HuH-7.5 (cell line): ENCODE measurements at places on chromosomes 4 and X.

DNA sequence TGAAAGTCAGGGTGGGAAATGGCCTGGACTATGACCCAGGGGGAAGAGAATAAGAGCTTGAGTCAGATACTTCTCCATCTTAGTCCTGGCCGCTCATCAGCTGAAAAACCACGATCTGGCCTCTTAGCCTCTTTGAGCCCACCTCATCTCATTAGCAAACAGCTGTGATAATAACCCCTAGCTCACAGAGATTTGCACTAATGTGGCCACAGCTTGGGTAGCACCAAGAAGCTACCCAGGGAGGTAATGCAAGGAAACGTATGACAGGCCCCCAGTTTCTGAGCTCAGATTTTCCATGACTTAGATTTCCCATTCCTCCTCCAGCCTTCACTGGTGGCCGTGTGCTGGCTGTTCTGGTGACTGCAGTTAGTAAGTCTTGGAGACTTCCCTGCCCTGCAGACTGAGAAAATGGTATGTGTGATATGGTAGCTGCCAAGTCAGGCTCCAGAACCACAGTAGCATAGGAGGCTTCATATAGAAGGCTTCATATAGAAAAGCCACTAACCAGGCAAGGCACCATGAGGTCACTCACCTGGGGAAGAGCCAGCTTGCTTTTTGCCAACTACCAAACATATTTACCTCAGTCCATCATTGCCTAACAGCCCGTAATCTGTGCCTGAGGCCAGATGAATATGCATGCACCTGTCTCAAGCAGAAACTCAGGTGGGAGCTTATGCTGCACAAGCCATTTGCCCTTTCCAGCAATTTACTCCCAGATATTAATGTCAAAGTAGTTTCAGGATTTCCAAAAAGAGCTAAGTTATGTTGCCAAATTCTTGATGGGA, 51.4 kb upstream of the GABRE start:
- DNase-seq, result no peak

GRCh38 chr4:67624939-67625338, 66.4 kb downstream of the STAP1 start:
- DNase-seq, result no peak

DNA sequence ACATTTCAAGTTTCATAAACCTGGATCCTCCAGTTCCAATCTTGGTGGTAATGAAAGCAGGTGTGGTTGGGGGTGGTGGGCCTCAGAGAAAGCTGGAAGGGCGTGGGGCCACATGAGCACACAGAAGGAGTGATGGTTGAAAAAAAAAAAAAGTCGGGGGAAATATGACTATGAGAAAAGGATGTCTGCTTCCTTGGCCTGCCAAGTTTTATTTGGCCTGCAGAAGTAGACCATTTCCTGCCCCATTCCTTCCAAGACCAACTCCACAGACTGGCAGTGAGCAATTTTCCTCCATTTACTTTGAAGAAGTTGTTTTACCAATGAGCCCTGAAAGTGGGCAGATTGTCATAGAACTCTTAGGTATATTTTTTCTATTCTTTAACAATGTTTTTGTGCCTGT, 43.3 kb downstream of the LNX1 start:
- DNase-seq, result no peak

DNA sequence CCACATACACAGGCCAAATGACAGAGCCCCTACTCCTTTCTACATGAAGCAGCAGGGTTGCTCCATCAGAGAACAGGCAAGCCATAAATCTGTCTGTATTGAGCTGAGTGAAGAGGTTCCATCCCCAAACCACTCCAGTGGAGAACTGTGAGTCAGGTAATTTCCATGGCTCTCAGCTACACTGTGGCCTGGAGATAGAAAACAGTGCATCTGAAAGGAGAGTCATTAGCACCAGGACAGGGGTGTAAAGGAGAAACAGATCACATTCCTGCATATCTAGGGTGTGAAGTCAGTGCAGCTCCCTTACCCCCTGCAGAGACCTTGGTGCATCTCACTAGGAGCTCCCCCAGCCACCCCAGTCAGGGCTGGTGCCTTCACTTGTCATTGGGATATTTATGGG, 314.7 kb downstream of the CHIC1 start:
- DNase-seq, result no peak

- no peak for DNase-seq
These were observed 555.6 kb downstream of the PPARGC1A start for GRCh38 chr4:23333946-23334878.

- no peak for DNase-seq
These were observed 194.5 kb upstream of the EDA2R start for GRCh38 chrX:66833426-66833825.

- no peak for DNase-seq
These were observed 56.6 kb upstream of the CHRDL1 start for GRCh38 chrX:110852180-110852579.

- no peak for DNase-seq
These were observed 45.5 kb upstream of the PPP1R2C start for GRCh38 chrX:42823443-42823842.

GRCh38 chr4:153728660-153729059, 31.2 kb downstream of the RNF175 start:
- DNase-seq, result no peak

- no peak for DNase-seq
These were observed 1460.6 kb upstream of the PCDH7 start for GRCh38 chr4:29259556-29259955.

DNA sequence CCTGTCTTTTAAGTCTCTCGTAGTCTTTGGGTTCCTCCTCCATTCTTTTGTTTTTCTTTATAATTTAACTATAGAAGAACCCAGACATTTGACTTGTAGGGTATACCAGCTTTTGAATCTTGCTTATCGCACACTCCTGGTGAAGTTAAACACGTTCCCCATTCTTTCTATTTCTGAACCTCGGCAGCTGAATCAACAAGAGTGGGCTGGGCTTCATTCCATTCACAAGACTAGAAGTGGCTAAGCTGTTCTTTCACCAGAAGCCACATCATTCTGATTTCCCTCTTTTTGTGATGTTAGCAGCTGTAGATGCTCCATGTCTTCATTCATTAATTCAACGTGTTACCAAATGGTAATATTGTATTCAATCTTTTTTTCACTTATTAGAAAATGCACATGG, 167.9 kb downstream of the CORIN start:
- no peak for DNase-seq

GRCh38 chrX:53188763-53189162, 36.2 kb downstream of the KDM5C start:
- no peak for DNase-seq

DNA sequence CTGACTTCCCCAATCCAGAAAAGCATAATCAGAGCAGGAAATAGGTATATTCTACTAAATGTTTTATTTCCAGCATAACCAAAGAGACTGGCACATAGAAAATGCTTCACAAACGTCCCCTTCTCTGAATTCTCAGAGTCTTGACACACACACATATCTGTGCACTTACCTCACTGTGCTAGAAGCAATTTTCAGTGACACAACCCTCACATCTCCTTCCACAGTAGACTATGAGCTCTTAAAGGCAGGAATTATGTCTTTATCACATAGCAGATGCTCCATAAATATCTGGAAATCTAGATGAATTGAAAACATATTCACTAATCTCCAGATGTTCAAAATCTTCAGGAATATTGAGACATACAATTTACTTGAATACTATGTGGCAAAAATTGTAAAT, 5.9 kb downstream of the SOWAHB start:
- no peak for DNase-seq

GRCh38 chrX:112967903-112968302, 127.3 kb upstream of the AMOT start:
- no peak for DNase-seq

- peak; percentile 9 for DNase-seq
These were observed 27.5 kb downstream of the SULT1E1 start for GRCh38 chr4:69832326-69833030.

- DNase-seq, result no peak
These were observed 137.8 kb downstream of the TBC1D19 start for GRCh38 chr4:26721685-26722084.

DNA sequence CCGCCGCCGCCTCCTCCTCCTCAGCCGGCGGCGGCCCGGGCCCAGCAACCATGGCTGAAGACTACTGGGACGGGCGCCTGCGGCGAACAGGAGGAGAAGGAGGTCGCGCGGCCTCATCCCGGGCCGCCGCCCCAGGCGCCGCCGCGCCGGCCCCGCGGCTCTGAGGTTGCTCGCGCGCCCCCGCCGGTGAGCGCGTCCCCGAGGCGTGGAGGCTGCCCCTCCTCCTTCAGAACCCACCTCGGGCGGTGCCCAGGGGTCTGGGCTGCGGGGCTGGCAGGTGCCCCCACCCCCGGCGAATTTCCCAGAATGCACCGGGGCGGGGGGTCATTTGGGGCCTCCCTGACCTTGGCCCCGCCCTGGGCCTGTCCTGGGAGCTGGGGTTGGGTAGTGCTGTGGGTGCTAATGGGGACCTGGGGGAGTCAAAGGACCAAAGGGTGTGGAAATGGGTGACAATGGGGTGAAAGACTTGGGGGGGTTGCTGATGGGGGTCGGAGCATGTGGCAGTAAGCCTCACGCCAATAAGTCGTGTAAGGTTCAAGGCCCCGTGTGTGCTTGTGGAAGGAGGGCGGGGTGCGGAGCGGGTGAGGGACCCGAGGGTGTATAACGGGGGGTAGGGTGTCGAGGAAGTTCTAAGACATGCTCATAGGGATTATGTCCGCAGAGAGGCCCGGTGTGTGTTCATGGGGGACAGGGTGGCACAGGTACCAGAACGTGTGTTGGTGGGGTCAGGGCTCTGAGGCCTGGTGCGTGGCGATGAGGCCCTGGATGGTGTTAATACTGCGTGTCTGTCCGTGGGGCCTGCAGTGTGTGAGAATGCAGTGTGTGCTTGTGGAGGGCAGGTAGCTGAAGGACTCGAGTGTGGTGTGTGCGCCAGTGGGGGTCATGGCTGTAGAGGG, 687 bp downstream of the CDK16 start:
- DNase-seq, result no peak

- DNase-seq, result no peak
These were observed 48.2 kb downstream of the CLDN34 start for GRCh38 chrX:10015355-10015722.

DNA sequence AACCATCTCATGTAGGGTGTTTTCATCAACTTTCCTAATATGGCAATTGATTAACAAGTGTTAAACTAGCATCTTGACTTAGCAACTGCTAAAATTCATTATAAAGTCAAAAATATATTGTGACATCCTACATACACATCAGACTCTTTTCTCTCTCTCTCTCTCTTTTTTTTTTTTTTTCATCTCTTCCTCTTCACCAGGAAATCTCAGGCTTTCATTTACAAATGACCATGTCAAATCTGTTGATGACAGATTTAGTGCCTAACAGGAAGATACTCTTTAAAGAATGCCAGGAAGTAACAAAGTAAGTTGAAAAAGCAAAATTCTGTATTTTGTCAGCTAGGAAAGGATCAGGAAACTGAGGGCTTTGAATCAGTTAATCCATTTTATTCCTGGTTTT, 365.5 kb downstream of the PCDH7 start:
- DNase-seq, result no peak

DNA sequence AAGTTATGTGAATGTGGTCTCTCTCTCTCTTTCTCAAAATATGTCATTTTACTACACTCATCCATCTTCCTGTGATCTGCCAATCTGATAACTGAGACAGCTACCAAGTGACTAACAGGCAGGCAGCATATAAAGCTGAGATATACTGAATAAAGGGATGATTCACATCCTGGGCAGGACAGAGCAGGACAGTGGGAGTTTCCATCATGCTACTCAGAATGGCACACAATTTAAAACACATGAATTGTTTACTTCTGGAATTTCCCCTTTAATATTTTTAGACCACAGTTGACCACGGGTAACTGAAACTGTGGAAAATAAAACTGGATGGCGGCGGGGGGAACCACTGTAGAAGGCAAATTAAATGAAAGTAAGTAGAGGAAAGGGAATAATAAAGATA, 58.6 kb upstream of the DCTD start:
- DNase-seq, result no peak

- DNase-seq, result no peak
These were observed 43.7 kb downstream of the TASL start for GRCh38 chrX:30533835-30534234.

- no peak for DNase-seq
These were observed 263.1 kb downstream of the PTTG2 start for GRCh38 chr4:38223306-38223705.

- DNase-seq, result no peak
These were observed 28.3 kb downstream of the AREG start for GRCh38 chr4:74473155-74473811.

DNA sequence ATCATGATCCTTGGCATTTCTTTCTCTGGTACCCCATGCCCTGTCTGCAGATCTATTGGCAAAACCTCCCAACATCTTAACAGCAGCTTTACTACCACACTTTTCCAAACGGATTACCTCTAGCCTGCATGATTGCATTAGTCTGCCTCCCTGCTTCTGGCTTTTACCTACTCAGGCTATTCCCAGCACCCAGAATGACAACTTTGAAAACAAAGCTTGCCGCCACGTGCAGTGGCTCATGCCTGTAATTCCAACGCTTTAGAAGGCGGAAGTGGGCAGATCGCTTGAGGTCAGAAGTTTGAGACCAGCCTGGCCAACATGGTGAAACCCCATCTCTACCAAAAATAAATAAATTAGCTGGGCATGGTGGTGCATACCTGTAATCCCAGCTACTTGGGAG, 60.2 kb downstream of the UBE2K start:
- DNase-seq, result no peak

GRCh38 chr4:170743633-170744032, 653.9 kb upstream of the AADAT start:
- no peak for DNase-seq

DNA sequence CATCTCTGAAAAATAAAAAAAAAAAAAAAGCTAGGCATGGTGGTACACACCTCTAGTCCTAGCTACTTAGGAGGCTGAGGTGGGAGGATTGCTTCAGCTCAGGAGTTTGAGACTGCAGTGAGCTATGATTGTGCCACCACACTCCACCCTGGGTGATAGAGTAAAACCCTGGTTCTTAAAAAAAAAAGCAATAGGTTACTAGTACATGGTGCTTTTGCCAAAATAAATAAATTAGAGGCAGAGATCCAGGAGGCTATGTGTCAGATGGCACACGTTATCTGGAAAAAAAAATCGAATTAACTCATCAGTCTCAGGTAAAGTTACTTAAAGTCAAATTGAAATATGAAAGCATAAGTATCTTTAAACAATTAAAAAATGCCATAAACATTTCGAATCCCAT, 94.3 kb downstream of the VCX3A start:
- no peak for DNase-seq

DNA sequence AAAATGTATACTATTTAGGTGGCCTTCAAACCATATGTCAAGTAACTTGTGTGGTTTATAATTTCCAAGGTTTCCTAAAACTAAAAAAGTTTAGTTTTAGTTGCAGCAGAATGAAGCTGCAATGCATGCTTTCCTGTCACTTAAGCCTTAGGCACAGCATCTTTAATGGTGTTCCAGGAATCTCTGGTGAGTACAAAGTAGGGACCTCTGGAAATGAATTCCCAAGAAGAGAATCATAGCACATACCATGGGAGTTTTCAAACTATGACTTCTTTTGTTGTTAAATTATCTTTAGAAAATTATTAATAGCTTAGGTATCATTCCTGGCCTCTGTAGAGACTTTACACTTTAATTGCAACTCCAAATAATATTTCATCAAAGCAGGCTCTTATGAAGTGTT, 1005.9 kb upstream of the PABPC4L start:
- DNase-seq, result no peak
